ENCODE measurements at places on chromosomes 6 and 20. TPM values are rescaled to one million over a fixed set of nuclear protein-coding genes. Genes with fewer than 3 reads are reported as not detected.

GRCh38 chr6:128725271-128726233 lies 157.4 kb upstream of the LAMA2 start:
- no peak for DNase-seq

- DNase-seq: no peak
These were observed 448 bp upstream of the RIN2 start for GRCh38 chr20:19757487-19758132.

KCNK15 gene
- total RNA-seq: 0.96 TPM

MYT1 gene
- not detected for total RNA-seq

GRCh38 chr20:10077886-10078285 lies 43.1 kb downstream of the ANKEF1 start:
- no peak for DNase-seq

PMEPA1 gene
- 7.4 TPM for total RNA-seq

GRCh38 chr20:37737826-37738420 lies 44.1 kb downstream of the CTNNBL1 start:
- DNase-seq: no peak

DNA sequence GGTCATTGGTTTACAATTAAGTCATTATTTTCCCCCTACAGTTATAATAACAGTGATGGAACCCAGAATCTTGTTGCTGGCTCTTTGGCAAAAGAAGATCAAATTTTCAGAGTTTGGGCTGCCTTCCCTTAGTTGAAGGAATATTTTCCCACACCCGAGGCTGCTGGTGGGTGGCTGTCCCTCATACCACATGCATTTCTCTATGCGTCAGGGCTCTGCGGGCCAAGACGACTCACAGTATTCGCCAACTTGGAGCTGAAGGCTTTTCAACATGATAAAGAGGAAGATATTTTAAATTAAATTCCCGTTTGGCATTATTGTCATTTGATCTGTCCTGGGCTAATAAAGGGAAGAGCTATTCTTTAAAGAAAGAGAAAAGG lies 102.2 kb upstream of the SASH1 start:
- DNase-seq: no peak

Measured in activated T-cell treated with anti-CD3 and anti-CD28 coated beads, Interleukin-2, amount 50 U/mL, for 4 hours (primary cell).